Thoracic aorta (tissue), 2 donors: ENCODE measurements at places on chromosomes 1 and 21. TPM values are rescaled to one million over a fixed set of nuclear protein-coding genes. Genes with fewer than 3 reads are reported as not detected.
A peak's percentile ranks its signal among the peaks of the same experiment; 100 is the strongest.

The OR2T1 gene
- not detected for total RNA-seq

The LCE2A gene
- total RNA-seq = not detected

The INAVA gene
- 3.5 TPM for total RNA-seq

The CHIT1 gene
- 0.41 TPM for total RNA-seq

The JUN gene
- total RNA-seq = 132 TPM

The C1orf116 gene
- 0.14 TPM for total RNA-seq

The SPRR2E gene
- total RNA-seq = not detected

The CADM3 gene
- total RNA-seq = 8.7 TPM

The S100A8 gene
- 95.4 TPM for total RNA-seq

The RIPK4 gene
- total RNA-seq = 6.3 TPM

The SPRR2F gene
- not detected for total RNA-seq

- H3K27me3 ChIP-seq = no peaks in the 10 kb centered on the region
- H3K36me3 ChIP-seq = no peaks in the 10 kb centered on the region
- no peak for DNase-seq
- H3K4me3 ChIP-seq = no peak overlapping the region
These were observed 51.4 kb downstream of the LEPR start for GRCh38 chr1:65471861-65472332.

- no peak overlapping the region for H3K4me3 ChIP-seq
- H3K36me3 ChIP-seq = no peaks in the 10 kb centered on the region
- peaks cover 9% of the 10 kb centered on the region for H3K4me1 ChIP-seq
- no peak overlapping the region for H3K27ac ChIP-seq
These were observed 2.0 kb upstream of the OLIG2 start for GRCh38 chr21:33023574-33024200.

DNA sequence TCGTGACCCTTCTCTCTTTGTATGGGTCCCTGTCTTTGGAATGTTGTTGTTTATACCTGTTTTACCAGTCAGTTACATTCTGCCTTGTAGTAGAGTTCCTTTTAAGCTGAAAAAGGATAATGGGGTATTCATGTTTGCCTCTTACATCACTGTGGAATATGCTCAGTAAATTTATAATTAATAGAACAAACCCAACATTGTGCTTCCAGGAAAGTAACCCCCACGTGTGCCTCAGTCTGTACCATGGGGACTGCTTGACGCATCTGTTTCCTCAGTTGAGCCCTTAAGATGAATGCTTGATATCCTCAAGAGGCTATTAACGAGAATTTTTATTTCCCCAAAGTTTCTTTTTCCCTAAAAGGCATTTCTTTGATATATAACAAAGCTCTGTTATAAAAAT lies 73.4 kb downstream of the ST6GALNAC3 start:
- no peaks in the 10 kb centered on the region for H3K36me3 ChIP-seq
- H3K4me1 ChIP-seq = no peaks in the 10 kb centered on the region
- no peaks in the 10 kb centered on the region for H3K27me3 ChIP-seq

DNA sequence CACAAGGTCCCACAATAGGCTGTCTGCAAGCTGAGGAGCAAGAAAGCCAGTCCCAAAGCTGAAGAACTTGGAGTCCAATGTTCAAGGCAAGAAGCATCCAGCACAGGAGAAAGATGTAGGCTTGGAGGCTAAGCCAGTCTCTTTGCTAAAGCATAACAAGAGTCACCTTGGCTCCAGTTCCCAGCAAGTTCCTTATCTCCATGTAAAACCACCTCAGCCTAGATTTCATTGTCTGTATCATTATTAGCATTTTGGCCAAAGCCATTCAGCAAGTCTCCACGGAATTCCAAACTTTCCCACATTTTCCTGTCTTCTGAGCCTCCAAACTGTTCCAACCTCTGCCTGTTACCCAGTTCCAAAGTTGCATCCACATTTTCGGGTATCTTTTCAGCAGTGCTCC lies 36.9 kb downstream of the PIGM start:
- H3K4me3 ChIP-seq = no peak overlapping the region
- DNase-seq = no peak
- no peaks in the 10 kb centered on the region for H3K27me3 ChIP-seq
- no peaks in the 10 kb centered on the region for H3K36me3 ChIP-seq

DNA sequence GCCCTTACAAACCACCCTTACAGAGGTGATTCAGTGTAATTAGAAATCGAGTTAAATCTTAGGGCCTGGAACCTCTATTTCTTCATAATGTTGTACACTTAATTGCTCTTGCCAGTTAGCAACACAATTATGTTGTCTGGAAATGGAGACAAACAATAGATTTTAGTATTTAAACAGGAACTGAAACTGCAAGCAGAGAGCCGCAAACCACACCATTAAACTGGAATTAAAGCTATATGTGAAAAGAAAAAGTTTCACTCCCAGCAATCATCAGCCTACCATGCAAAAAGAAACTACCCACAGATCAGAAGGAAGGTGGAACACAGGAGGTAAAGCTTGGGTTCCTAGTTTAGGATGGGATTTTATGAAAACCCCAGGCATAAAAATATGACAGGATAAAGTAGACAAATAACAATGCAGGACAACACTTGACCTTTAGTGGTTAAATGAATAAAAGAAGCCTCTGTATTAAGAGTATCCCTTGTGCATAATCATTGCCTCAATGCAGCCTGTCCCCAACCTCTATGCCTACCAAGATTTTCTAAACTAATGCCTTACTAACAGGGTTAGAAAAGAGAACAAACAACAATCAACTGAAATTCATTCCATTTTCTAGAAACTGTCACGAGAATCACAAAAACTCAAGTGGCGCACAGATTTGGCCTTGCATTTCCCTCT lies 304.3 kb upstream of the ESRRG start:
- H3K36me3 ChIP-seq = no peaks in the 10 kb centered on the region
- H3K27ac ChIP-seq = no peak overlapping the region
- peaks cover 31% of the 10 kb centered on the region for H3K4me1 ChIP-seq

- peak within 1 kb of the TSS; percentile 100 for H3K27ac ChIP-seq
- peak within 1 kb of the TSS; percentile 97 for H3K4me3 ChIP-seq
- H3K4me1 ChIP-seq = peaks cover 21% of the 10 kb centered on the region
- no peaks in the 10 kb centered on the region for H3K27me3 ChIP-seq
- DNase-seq = no peak
These were observed at the start of gene EVA1C for GRCh38 chr21:32412162-32413014. Gene EVA1C, plus strand, starts transcription at chr21:32412706. Its CDS starts 148 bp downstream, at chr21:32412854.

DNA sequence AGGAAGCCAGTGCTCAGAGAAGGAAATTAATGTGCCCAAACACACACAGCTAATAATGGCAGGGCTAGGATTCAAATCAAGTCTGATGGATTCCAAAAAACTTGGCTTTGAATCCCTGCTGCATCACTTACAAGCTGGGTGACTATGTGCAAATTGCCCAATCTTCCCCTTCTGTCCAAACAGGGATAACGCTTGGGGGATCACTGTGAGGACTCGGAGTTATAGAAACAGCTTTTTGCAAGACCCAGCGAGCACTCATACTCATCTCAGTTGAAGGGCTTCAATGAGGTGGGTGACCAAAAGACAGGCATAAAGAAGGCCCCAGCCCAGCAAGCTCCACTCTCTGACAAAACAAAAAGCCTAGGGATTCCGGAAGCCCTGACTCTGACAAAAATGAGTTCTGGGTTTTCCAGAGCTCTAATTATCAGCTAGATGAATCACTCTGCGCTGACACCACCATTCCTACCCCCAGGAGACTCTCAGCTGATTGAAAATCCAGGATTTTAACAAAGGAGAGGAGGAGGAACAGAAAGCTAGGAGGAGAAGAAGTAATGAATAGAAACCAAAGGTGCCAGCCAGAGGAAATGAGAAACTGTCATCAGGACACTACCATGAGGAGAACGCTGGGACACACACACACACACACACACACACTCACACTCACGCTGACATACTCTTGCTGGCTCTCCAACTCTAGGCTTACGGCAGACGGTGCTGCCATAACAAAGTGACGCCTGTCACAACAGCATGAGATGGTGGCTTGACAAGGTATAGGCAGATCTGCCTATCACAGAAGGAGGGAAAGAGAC lies 1.6 kb upstream of the STK40 start:
- peak overlapping the region; percentile 86 for H3K27ac ChIP-seq
- H3K27me3 ChIP-seq = no peaks in the 10 kb centered on the region
- H3K4me3 ChIP-seq = peak overlapping the region; percentile 70
- H3K4me1 ChIP-seq = peaks cover 20% of the 10 kb centered on the region
- DNase-seq = no peak
- H3K36me3 ChIP-seq = peaks cover 11% of the 10 kb centered on the region

DNA sequence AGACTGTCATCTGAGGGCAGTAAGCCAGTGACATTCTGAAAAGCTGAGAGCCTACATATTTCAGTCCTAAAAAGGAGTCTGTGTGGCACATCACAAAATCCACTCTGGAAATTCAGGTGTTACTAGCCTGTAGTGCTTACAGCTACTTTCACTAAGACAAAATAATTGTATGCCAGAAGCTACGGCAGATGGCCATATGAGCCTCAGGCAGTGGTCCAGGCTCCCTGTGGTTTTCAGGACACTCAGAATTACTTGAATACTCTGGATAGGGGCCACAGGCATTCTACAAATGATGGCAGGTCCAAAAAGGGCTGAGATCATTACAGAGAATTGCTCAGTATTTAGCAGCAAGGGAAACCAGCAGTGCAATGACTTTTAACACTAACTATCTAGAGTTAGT lies 527.1 kb downstream of the MRPL39 start:
- H3K36me3 ChIP-seq = no peaks in the 10 kb centered on the region
- H3K27ac ChIP-seq = no peak overlapping the region
- no peak for DNase-seq
- no peaks in the 10 kb centered on the region for H3K27me3 ChIP-seq

DNA sequence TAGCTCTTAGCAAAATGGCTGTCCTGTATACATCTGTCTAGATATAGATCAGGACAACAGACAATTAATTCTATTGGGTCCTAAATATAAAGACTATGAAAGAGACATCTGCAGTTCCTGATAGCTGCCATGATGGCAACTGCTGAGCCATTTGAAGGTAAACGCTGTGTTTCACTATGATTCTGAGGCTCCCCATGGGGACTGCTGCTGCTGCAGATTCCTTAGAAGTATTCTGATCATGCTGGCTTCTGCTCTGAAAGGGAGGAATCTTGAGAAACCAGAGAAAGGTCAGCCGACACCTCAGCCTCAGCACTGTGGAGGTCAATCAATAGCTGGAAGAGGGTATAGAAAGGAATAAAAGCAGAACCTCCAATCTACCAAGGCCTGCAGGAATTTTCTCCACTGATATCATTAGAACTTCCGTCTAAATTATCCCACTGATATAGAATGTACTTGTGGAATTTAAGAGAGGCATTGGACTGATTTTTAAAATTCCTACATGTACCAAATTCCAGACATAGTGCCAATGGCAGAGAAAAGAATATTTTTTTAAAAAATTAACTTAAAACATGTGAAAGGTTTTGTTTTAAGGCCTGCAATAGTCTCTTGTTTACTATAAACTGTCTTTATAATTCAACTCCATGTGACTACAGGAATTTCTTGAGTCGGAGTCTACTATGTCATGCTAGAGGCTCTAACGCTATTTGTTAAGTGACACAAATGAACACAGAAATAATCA lies 53.2 kb downstream of the DDAH1 start:
- H3K36me3 ChIP-seq = no peaks in the 10 kb centered on the region
- no peak for DNase-seq
- no peaks in the 10 kb centered on the region for H3K27me3 ChIP-seq
- H3K27ac ChIP-seq = peak overlapping the region; percentile 32

DNA sequence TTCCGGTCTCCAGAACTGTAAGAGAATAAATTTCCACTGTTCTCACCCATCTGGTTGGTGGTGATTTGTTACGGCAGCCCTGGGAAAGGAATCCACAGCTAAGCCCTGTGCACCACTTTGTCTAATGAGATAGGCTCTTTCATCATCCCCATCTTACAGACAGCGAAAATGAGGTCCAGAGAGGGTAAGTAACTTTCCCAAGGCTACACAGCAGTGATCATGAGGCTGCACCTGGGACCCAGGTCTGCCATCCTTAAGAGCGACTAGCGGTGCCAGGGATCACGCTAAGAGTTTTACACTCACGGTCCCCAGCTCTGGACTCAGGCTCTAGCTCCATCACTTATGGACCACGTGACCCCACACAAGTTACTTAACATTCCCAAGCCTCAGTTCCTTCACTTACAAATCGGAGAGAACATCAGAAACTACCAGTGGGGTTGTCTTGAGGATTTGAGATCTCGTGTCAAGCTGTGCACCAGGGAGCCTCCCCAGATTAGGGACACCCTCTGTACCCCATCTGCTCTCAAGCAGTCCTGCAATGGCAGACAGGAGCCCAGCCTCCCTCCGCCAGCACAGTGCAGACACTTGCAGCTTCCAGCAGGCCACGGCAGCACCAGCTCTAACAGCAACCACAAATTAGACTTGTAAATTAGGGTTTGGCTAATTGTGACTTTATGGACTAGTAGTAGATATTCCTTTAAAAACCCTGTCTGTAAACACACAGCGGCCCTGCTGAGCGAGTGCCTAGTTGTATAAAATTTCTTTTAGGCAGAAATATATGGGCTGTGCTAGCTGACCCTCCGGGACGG lies 87.3 kb downstream of the DISP3 start:
- H3K36me3 ChIP-seq = no peaks in the 10 kb centered on the region
- H3K4me3 ChIP-seq = no peak overlapping the region
- no peaks in the 10 kb centered on the region for H3K27me3 ChIP-seq
- no peaks in the 10 kb centered on the region for H3K4me1 ChIP-seq
- H3K27ac ChIP-seq = no peak overlapping the region

DNA sequence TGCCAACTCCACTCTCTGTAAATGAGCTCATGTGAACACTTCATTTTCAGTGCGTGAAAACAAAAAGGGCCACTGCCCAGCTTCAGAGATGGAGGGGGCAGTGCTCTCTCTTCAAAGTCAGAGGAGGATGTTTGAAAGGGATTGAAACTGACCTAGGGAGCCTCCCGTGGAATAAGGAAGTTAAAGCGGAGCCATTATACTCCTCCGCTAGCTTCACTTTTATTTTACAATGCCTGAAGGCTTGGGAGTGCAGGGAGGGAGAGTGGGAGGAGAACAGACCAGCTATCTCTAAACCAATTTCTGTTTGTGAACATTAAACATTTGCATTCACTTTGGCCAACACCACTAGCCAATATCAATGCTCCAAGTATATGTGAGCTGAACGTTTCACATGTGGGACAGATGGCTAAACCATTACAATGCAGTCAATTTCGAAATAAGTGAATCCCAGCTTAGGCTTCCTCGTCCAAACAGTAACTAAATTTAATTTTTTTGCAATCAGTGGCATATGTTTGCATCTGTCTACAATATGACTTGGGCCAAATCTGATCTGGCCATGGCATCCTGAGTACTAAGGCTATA lies 126.9 kb downstream of the ESRRG start:
- no peaks in the 10 kb centered on the region for H3K4me1 ChIP-seq
- no peaks in the 10 kb centered on the region for H3K27me3 ChIP-seq
- H3K27ac ChIP-seq = no peak overlapping the region
- no peaks in the 10 kb centered on the region for H3K36me3 ChIP-seq
- DNase-seq = no peak
- H3K4me3 ChIP-seq = no peak overlapping the region

DNA sequence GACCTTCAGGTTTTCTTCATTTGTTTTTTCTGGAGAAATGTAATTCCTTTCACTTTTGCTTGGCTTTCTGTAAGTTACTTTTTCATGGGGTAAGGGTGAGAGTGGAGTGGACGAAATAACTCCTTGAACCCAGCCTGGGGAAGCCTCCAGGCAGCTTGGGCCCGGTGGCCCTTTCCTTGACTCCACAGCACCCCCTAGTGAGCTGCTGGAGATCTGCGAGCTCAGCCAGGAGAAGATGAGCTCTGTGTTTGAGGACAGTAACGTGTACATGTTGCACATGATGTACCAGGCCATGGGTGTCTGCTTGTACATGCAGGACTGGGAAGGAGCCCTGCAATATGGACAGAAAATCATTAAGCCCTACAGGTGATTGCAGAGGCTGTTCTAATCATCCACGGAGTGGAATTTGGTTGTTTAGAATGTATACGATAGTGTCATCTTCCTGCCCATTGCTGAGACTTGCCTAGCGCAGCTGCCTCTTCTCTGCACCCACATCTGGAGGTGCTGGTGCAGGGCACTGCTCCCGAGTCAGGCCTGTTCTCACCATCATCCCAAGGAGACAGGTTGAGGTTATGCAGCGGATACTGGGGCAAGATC lies 51.0 kb downstream of the SMYD2 start:
- no peak overlapping the region for H3K27ac ChIP-seq
- no peaks in the 10 kb centered on the region for H3K27me3 ChIP-seq
- no peaks in the 10 kb centered on the region for H3K4me1 ChIP-seq
- no peak for DNase-seq
